ENCODE measurements at places on chromosomes 6 and 20.

DNA sequence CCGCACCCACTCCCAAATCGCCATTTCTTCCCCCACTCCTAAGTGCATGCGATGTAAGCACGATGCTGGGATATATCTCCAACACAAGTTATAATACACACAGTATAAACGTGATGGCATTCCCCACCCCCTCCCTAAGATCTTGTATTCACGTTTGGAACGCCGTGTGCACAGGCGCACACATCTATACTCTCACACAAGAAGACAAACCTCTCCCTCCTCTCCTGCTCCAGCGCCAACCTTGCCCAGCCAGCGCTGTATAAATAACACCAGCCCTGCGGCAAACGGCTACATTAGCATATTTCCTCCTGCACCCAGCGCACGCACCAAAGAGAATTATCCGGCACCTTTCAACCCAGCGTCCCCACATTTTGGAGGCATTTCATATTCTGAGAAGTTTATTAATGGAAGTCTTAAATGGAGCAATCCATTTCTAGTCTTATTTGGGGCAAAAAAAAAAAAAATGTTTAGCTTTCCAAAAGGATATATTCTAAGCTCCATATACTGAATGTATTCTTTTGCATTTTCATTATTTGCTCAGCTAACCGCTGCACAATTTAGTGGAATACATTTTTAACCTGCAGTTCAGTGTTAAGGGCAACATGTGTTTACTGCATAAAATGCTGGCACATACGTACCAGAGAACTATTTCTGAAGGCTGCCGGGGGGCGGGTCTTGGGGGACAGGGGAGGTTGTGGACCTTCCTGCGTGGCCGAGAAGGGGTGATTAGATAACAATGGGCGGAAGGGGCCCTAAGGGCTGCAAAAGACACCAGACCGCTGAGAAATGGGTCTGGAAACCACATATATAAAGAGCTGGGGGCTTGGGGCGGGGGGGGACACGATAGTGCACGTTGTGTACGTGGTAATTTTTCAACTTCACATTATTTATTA, 1.1 kb upstream of the SLC22A23 start:
- peak; percentile 59 for DNase-seq

DNA sequence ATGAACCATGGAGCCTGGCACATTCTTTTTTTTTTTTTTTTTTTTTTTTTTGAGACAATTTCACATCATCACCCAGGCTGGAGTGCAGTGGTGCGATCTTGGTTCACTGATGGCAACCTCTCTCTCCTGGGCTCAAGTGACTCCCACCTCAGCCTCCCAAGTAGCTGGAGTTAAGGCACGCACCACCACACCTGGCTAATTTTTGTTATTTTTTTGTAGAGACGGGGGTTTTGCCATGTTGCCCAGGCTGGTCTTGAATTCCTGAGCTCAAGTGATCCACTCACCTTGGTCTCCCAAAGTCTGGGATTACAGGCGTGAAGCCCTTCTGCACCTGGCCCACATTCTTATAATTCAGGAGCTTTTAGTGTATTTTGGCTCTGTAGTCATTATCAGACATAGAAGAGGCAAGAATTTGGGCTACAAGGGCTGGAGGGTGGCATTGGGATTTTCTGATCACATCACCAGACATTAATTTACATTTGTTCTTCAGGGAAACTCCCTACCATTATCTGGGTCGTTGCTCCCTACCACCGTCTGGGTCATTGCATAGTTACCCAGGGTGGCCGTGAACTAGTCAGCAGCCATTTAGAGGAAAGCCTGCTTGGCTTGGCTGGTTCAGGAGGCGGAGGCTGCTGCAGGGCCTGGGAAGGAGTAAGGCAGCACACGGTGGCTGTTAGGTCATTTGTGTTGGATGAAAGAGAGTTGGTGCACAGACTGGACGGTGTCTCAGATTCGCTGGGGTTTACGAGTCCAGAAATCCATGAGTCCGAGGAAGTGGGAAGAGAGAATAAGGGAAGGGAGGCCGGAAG, 17.6 kb downstream of the ARID1B start:
- no peak for DNase-seq

- no peak for DNase-seq
These were observed 628.0 kb upstream of the AGPAT4 start for GRCh38 chr6:161901740-161902426.

- peak; percentile 34 for DNase-seq
These were observed 36.7 kb downstream of the KIF6 start for GRCh38 chr6:39688494-39688893.

- DNase-seq = no peak
These were observed 37.8 kb downstream of the ADGRF4 start for GRCh38 chr6:47736083-47736700.

DNA sequence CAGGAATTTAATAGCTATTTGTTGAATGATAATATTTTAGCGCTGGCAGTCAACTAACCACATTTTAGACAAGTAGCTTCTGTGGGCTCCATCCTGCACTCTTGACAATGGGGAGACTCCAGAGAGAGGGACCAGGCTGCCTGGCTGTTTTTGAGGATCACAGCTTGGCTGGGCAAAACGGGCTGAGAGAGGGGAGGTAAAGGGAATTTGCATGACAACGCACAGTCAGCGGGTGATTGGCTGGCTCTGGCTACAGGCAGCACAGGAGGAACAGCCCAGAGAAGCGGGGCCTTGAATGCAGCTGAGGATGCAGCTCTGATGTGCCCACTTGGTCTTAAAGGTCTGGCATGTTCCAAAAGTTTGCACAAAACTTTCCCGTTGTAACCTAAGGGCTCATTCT, 41.2 kb downstream of the LRFN2 start:
- DNase-seq = no peak

DNA sequence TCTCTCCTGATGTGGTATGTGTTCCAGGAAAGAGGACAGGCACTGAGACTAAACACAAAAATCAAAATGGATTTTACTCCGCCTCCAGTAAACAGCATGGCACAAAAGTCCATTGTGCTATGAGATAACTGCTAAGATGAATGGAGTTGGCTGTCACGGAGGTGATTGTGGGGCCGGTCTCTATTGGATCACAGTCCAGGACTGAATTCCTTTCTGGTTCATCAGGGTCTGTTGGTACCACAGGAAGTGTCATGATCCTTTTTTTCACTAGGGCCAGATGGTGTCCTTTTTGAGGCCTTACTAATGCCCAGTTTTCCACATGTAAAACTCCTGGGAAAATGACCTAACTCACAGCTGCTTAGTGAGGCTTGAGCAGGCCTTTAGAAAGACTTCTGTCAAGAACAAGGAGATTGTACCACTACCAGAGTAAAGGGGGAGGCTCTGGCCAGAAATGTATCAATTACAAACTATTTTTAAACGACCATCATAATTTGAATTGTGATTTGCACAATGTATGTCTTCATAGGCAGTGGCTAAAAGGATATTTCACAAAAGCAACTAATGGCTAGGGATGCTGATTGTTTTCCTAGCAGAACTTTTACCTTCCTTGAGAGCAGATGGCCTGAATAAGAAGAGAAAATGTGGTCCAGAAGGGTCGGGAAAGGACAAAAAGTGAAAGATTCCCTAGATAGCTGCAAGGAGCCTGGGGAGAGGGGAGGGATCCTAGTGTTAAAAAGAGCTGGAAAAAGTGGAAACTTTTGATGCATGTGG, 192.2 kb upstream of the POU3F2 start:
- no peak for DNase-seq

DNA sequence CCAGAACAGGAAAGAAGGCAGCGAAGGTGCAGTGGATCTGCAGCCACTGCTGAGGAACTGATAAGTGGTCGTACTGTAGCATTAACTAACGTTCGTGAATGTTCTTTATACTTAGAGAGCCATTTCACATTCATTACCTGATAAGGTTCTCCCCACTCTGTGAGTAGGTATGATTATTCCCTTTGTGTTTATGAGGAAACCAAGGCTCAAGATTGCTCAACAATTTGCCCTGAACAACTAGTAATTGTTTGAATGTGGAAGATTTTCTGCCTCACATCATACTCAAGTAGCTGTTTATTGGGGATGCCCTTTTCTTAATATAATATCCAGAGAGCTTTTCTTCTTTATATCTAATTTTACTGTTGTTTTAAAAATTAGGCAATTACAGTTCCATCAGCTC, 24.9 kb upstream of the ELOVL5 start:
- no peak for DNase-seq

DNA sequence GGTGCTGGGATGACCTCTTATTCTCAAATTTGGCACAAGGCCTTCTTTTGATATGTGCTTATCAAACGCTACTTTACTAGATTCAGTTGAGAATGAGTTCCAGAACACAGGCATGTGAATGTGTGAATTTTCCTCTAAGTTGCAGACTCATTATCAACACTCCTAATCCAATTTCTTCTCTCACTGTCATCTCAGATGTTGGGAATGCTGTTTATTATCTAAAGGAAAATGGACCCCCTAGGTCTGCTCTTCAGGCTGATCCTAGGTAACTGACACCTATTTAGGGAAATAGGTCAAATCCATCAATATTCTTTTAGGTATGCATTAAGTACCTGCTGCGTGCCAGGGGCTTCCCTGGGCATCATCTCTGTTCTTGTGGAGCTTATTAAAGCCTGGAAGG, 215.0 kb upstream of the NOX3 start:
- DNase-seq = no peak

DNA sequence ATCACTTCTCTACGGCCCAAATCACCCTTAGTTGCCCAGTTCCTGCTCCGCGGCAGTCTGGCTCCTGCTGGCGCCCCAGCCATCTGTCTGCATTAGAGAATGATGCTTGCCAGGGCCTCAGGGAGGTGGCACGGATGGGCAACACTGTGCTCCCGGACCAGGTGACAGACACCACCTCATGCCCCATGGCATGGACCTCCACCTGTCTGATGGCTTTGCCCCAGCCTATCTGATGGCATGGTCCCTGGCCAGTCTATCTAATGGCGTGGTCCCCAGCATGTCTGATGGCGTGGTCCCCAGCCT, 18.8 kb upstream of the MRGBP start:
- no peak for DNase-seq

DNA sequence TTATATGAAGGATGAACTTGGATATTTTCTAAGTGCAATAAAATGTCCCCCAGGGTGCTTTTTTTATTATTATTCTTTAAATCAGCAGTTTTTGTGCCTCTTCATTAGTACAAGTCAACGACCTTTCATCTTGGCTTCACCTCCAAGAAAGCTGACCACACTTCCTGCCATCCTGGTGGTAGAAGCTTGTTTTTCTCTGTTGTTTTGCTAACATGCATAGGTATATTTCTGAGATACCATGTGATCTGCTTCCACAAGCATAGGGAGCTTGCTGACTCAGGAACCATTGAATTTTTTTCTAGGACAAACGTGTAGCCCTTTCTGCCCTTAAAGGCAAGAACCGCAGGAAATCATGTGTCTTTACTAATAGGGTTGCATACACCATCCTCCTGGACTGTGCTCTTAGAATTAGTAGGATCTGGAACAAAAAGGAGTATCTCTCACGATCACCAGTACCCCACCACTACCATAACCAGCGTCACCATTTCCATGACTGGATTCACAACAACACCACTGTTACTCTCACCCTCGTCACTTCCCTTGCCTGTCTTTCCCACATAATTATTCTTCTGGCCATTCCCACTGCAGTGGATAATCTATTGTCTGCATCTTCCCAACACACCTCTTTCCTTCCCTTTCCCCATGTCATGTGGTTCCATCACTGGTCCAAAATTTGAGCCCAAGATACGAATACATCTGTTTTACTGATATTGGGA, 207.1 kb downstream of the MAFB start:
- DNase-seq = no peak

GRCh38 chr6:26439151-26440125, 866 bp upstream of the BTN3A3 start:
- peak; percentile 72 for DNase-seq
